NCI-H187 (cell line): ENCODE measurements at places on chromosomes 6 and 20.

DNA sequence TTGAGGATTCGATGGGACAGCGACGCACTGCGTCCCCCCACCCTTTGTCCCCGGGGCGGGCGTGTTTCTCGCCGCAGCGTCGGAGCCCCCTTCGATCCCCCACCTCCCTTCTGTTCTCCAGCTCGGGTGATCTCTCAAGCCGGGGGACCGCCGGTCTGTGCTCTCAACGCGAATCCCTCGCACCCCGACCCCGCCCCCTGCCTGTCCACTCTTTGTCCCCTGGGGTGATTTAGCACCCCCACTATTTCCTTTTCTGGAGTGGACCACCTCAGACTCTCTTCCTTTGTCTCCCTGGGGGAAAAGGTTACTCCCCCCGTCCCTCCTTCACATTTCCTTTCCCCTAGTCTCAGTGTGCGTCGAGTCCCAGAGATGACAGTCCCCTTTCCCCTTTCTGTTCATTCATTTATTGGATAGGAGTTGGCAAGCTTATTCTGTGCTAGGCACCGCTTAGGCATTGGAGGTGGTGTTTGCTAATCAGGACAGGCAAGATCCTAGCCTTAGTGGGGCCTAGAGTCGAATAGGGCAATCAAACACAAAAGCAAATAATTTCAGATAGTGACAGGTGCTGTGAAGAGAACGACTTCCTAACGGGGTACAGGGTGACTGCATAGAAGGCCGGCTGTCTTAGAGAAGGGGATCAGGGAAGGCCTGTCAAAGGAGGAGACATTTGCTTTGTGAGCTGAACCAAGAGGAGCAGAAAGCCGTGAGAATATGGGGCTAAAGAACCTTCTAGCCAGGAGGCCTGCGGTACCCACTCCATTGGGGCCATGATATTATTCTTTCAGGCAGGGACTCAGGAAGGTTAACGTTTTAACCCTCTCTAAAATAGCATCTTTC, 741 bp downstream of the PTPN1 start:
- no peak for DNase-seq

GRCh38 chr6:106186172-106186571, 100.0 kb downstream of the PRDM1 start:
- DNase-seq, result no peak

DNA sequence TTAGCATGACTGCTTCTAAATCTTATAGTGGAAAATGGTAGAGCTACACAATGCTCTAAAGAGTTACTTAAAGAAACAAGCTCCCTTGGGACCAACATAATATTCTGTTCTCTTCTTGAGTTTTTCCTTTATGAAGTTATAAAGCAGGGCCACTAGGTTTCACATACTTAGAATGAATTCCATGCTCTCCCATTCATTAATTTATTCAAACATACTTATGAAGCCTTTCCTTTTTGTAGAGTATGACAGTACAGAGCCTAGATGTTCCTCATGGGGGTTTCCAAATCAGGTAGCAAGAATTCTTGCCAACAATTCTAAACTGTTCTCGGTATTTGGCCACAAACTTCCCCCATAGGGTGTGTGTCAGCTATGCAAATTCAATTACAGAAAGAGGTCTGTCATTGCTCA, 20.6 kb upstream of the FABP7 start:
- no peak for DNase-seq

GRCh38 chr6:18215436-18215835, 48.9 kb downstream of the DEK start:
- no peak for DNase-seq

- DNase-seq, result no peak
Measured at GRCh38 chr6:80547827-80548226, 441.4 kb downstream of the BCKDHB start.

- no peak for DNase-seq
Measured at GRCh38 chr20:9061434-9061833, 7.5 kb upstream of the PLCB4 start.

- no peak for DNase-seq
Measured at GRCh38 chr6:55033016-55033546, 141.2 kb upstream of the HCRTR2 start.

GRCh38 chr6:129314575-129314974, 395.4 kb downstream of the ARHGAP18 start:
- no peak for DNase-seq

- no peak for DNase-seq
Measured at GRCh38 chr20:21323640-21324039, 20.5 kb downstream of the XRN2 start.

- DNase-seq, result no peak
Measured at GRCh38 chr6:150142097-150142669, 661 bp upstream of the PPP1R14C start.

- no peak for DNase-seq
Measured at GRCh38 chr6:6696867-6697531, 108.5 kb downstream of the LY86 start.

DNA sequence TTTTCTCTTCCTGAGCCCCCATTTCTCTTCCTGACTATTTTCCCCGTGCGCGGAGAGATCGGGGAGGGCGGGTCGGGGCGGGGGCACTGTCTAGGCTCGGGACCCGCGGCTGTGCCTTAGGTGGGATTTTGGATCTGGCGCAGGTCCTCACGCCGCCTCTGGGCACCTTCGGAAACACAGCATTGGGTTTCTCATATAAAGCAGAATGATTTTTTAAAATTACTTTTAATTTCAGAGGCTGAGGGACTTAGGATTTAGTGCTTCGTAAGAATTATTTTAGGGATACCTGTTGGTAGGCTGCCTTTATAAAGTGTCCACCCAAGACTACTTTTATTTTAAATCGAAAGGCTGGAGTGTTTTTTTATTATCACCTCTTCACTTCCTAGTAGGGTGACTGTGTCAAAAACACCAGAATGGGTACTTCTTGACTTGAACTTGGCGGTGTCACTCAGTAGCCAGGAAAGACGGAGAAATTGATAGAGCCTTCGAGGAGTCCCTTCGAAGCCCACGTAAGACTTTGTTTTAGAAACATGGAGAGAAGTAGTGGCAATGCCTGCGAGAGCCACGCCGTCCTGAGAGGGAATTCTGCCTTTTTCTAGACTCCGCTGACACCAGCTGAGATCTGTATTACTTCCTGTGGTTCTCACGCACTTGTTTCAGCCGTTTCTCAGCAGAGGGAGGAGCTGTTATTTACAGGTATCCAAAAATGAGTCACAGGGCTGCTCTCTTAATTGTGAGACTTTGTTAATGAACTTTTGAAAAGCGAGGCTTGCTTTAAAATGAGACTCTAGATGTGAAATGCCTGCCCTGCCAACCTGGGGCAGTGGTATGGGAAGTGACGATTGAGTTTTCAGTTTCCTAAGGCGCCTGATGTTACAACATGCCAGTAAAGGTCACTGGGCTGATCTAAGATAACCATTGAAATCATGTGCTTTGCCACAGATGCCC, 667 bp downstream of the STX11 start:
- DNase-seq, result no peak

- no peak for DNase-seq
Measured at GRCh38 chr6:158312672-158313397, 570 bp downstream of the TULP4 start.

GRCh38 chr6:105331927-105332326, 71.0 kb downstream of the PREP start:
- DNase-seq, result no peak

DNA sequence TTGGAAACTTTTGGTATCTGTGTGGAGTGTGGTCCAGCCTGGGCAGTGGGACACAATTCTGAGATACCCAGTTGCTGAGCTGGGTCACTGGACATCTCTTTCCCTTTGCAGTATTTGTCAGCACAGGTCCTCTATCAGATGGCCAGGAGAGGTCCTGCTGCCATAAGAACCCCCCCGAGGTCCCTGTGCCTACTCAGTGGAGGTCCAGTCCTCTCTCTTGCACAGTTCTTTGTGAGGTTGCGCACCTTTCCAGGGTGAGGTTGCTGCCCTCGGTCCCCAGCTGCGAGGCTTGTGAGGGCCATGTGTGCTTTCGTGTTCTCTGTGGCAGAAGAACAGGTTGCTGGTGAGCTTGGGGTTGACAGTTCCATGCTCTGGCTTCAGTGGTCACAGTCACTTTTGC, 320.6 kb downstream of the QKI start:
- DNase-seq, result no peak

DNA sequence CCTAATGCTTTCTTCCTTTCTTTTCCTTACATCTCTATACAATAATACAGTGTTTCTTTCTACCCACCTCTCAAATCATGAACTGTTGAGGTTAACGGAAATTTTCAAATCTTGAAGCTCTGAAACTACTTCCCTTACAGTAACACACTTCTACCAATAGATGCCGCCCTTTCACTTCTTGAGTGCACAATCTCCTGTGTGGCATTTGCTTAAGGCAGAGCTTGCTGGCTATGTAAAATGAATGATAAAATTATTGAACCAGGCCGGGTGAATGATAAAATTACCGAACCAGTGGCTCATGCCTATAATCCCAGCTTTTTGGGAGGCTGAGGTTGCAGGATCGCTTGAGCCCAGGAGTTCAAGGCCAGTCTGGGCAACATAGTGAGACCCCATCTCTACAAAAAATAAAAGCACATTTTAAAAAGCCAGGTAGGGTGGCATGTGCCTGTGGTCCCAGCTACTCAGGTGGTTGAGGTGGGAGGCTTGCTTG, 56.8 kb downstream of the KCNS1 start:
- DNase-seq, result no peak

DNA sequence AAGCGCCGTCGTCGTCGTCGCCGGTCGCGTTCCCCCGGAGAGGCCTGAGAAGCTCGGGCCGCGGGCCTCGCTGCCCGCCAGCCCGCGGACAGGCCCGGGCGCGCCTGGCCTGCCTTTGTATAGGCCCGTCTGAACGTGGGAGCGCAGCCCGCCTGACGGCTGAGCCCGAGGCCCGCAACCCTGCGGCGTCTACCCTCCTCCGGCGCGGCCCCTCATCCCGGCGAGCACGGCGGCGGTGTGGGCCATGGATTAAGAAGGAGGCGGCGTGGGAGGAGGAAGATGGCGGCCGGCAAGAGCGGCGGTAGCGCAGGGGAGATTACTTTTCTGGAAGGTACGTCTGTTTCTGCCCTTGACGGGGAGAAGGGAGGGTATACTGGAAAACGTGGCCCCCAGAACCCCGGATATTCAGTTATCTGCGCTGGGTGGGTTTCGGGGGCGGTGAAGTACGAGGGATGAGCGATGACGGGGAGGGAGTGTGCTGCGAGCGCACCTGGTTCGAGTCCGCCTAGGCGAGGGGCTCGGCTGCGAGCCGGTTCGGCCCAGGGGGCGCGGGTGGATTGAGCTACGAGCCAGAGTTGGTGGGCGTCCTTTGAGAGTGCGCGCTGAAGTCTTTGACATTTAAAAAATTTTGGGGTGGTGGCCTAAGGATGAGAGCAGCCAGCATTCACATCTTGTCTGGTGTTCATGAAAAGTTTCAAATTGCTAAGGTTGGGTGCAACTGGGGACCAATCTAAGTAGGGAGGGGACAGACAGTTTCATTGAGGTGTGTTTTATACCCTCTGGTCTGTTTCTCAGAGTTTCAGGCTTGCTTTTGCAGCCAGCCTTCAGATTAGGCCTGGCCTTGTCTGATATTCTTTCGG, 796 bp downstream of the SENP6 start:
- DNase-seq, result no peak

DNA sequence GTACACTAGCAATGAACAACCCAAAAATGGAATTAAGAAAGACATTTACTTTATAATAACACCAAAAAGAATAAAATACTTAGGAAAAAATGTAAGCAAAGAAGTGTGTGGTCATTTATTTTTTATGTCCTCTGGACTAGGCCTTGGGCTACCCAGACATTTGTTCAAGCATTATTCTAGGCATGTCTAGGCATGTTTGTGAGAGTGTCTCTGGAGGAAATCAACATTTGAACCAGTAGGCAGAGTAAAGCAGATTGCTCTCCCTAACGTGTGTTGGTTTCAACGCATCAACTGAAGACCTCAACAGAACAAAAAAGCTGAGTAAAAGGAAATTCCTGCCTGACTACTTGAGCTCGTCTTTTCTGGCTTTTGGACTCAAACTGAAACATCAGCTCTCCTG, 84.5 kb downstream of the ANKEF1 start:
- no peak for DNase-seq

- no peak for DNase-seq
Measured at GRCh38 chr6:36035225-36035624, 7.6 kb downstream of the MAPK14 start.

GRCh38 chr6:163405412-163406309, 8.9 kb upstream of the QKI start:
- DNase-seq, result no peak
